Activated naive CD4-positive, alpha-beta T cell treated with anti-CD3 and anti-CD28 coated beads, Interleukin-2, amount 50 U/mL, for 16 hours (primary cell): ENCODE measurements at places on chromosomes 11 and 22.

GRCh38 chr11:133547808-133548494 is 15.7 kb upstream of the OPCML start:
- no peak for DNase-seq

DNA sequence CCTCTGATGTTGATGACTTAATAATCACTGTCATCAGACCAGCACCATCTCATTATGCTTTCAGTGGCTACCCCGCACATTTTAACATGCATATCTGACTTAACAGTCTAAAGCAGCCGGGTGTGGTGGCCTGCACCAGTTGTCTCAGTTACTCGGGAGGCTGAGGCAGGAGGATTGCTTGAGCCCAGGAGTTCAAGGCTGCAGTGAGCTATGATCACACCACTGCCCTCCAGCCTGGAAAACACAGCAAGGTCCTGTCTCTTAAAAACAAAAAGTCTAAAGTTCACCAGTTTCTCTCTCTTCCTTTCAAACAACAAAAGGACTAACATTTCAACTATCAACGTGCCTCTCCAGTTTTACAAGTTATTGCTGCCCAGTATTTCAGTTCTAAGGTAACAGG is 55.3 kb upstream of the GAB2 start:
- no peak for DNase-seq

DNA sequence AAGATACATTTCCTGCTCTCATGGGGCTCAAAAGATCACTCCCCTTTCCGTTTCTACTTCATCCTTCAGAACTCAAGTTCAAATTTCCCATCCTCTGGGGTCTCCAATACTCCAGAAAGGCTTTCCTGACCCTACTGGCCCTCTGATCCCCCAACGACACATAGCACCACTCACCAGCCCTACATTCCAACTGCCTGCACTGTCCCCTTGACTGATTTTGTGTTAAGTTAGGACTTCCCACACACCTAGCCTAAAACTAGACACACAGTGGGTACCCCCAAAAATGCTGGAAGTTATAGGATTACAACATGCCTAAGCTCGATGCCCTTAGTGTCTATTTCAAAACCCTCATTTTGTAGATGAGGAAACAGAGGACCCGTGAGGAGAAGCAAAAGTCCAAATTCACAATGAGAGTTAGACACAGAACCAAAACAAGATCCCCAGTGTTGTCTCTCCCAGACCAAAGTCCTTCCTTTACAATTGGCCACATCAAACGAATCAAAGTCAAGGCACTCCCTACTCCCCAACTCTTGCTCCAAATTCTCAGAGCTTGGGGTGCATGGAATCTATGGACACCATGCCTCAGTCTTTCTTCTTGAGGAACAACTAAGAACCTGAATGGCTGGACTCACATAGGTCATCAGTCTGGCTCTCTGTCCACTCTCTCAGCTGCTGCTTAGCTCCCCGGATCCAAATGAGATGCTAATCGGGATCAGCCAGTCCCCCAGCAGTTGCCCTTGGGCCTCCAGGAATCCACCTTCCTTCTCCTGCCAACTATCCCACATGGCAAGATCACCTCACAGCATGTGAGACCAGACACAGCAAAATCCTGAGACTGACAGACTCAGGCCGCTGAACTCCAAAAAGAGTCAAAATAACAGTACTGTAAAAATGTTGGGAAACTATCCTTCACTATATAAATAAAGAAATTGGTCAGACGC is 1.7 kb downstream of the CLPB start:
- DNase-seq, result no peak

GRCh38 chr22:28800308-28801041 is at the start of gene XBP1:
XBP1 (minus strand) TSS chr22:28800569.
- peak; percentile 90 for DNase-seq

- DNase-seq, result no peak
These were observed 5.1 kb downstream of the TBX1 start for GRCh38 chr22:19765477-19766239.

GRCh38 chr11:47020793-47021526 is 84.4 kb downstream of the CSTPP1 start:
- no peak for DNase-seq

DNA sequence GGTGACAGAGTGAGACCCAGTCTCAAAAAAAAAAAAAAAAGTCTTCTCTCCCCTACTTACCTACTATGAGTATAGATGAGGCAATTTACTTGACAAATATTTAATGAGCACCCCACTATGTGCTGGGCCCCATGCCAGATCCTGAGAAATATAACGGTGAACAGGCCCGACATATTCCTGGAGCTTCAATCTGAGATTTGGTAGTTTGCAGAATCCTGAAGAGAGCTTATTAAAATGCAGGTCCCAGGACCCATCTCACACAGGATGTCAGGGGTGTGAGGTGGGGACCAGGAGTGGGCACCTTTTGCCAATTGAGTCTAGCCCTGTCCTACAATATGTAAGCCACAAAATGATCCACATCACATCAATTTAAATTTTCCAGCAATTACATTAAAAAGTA is 44.0 kb downstream of the KCNJ4 start:
- DNase-seq, result no peak

DNA sequence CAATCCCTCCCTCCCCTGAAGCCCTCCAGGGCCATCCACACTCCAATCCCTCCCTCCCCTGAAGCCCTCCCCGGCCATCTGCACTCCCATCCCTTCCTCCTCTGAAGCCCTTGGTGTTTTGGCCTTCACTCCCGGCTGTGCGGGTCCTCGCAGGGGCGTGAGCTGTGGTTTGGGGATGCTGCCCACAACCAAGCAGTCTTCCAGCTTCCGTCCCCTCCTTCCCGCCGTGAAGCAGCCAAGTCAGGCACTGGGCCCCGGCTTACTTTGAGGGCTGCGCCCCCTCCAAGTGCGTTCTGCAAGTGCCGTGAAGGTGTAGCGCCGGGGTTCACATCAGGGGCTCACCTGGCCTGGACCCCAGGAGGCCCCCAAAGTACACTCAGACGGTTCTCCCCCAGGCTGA is 335.9 kb downstream of the BRD1 start:
- no peak for DNase-seq

- DNase-seq, result no peak
These were observed 10.4 kb upstream of the SYT8 start for GRCh38 chr11:1824221-1825038.

GRCh38 chr11:9003573-9004182 is at the start of gene NRIP3:
NRIP3 (minus strand) TSS chr11:9004001; CDS start chr11:9003935, 66 bp downstream.
- peak; percentile 75 for DNase-seq

- DNase-seq, result no peak
These were observed at the start of gene ETS1 for GRCh38 chr11:128587415-128587814. ETS1 (minus strand) TSS chr11:128587558; CDS start chr11:128573130, 14,428 bp downstream.

DNA sequence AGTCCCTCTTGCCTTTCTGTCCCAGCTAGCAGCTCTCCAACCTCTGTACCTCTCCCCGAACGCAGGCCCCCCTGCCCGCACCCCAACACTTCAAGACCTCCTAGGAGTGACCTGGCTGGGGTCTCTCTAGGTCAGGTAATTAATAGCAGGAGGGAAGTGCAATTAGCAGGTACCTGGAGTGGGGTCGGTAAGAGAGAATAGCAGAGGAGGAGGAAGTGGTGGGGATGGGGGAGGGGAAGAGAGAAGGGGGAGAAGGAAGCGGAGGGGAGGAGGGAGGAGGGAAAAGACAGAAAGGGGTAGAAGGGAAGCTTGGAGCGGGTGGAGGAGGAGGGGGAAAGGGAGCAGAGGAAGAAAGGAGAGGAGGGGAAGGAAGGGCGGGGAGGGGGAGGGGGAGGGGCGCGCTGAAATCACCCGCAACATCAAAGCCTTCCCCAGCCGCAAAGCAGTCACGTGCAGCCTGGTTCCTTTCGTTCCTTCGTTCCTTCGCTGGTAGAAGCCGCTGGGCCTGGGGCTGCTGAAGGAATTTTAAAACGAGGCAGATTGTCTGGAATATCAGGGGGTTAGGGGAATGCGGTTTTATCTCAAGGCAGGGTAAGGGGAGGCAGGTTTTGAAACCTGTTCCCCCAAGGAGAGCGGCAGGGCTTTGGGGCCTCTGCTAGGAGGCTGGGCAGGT is 29.3 kb upstream of the TCF20 start:
- peak; percentile 45 for DNase-seq

DNA sequence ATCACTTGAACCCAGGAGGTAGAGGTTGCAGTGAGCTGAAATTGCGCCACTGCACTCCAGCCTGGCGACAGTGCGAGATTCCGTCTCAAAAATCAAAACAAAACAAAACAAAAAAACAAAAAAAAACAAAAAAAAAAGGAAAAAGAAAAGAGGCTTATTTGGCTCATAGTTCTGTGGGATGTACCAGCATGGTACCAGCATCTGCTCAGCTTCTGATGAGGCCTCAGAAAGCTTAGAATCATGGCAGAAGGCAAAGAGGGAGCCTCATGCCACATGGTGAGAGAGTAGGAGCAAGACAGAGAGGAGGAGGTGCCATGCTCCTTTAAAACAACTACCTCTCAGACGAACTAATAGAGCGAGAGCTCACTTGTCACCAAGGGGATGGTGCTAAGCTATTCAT is 10.6 kb upstream of the PTS start:
- no peak for DNase-seq

GRCh38 chr11:125180413-125181305 is 16.1 kb downstream of the PKNOX2 start:
- DNase-seq, result no peak

DNA sequence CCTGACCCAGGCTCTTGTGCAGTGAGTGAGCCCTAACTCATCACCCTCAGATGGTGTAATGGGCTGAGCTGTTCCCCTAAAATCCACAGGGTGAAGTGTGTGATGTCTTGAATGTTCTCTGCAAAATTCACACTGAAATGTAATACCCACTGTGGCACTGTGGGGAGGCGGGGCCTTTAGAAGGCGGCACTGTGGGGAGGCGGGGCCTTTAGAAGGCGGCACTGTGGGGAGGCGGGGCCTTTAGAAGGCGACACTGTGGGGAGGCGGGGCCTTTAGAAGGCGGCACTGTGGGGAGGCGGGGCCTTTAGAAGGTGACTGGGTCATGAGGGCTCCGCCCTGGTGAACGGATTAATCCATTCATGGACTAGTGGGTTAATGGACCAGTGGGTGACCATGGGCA is 33.0 kb downstream of the CHID1 start:
- DNase-seq, result peak; percentile 34

DNA sequence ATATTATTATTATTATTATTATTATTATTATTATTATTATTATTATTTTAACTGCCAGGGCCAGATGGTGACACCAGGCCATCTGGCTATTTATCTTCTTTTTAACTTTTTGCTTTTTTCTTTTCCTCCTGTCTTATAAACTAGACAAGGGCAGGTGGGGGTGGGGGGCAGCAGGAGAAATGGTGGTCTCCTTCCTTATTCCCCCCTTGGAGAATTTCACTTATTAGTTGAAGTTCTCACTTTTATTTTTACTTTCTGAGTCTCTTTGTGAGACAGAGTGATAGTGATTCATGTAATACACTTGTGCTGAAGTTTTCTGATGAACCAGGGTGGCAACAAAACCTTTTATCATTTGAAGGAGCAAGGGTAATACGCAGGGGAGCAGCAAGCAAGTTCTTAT is 96.3 kb upstream of the ALKBH3 start:
- DNase-seq, result no peak

DNA sequence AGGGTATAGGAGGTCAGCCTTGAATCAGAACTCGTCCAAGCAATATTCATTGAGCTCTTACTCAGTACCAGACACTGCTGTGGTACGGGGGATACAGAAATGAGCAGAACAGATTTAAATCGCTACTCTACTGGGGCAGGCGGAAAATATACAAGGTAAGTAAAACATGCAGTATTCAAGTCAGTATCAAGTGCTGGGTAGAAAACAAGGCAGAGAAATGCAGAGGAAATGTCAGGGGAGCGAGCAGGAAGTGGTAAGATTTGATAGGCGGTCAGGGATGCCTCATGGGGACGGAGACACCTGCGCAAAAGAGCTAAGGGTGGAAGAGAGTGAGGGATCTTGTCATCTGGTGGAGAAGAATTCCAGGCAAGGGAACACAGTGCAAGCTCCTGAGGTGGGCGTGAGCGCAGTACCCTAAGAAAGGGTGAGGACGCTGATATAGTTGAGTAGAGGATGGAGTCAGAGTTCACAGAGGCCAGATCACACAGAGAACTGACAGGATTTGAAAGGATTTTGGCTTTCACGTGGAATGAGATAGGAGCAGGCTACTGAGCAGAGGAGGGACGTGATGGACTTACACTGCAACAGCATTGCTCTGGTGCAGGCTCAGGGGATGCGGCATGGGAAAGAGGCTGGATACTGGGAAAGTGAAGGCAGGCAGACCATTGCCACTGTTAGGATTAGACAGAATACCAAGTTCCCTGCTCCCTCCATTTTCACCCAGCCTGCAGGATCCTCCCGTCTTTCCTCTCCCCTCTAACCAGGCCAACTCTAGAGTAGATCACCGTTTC is 35.8 kb downstream of the SC5D start:
- DNase-seq, result no peak

GRCh38 chr22:47807506-47807905 is 1045.1 kb downstream of the TBC1D22A start:
- no peak for DNase-seq

DNA sequence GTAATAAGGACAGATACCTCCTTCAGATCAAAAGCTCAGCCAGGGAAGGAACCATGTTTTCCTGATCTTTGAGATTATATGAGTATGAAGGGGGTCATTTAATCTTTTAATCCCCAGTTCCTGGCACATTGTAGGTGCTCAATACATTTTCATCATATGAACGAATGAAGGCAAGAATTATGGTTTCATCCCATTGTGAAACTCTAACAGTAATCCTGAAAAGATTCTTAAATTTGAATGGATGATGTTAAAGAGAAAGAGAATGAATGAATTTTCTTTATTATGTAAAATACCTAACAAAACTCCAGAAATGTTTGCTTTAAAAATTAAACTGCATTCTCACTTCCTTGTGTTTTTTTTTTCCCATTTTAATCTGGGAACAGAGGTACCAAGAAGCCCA is 162.2 kb upstream of the MTMR2 start:
- no peak for DNase-seq

GRCh38 chr11:107493117-107493516 is 35.5 kb upstream of the CWF19L2 start:
- DNase-seq, result no peak

GRCh38 chr11:18105086-18105801 is 638 bp downstream of the SAAL1 start:
- no peak for DNase-seq

DNA sequence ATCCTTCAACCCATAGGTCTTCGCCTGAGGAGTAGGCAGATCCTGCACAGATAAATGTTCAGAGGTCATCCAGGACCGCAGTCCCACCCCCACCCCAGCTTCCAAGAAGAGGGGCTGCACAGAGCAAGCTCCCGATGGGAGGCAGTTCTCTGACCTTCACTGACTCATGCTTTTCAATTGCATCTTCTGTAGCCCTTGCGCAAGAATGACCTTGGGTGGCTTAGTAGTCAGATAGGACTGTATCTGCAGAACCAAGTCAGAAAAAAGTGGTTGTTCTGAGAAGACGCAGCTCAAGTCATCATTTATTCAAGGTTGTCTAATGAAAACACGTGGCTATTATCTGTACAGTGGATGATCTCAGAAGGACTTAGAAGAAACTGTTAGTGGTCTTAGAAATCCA is 16.4 kb upstream of the GRAMD1B start:
- no peak for DNase-seq

- no peak for DNase-seq
These were observed 313.0 kb downstream of the BRD1 start for GRCh38 chr22:49514641-49515040.
